ENCODE measurements at places on chromosomes 6 and 20. TPM values are rescaled to one million over a fixed set of nuclear protein-coding genes. Genes with fewer than 3 reads are reported as not detected.

DNA sequence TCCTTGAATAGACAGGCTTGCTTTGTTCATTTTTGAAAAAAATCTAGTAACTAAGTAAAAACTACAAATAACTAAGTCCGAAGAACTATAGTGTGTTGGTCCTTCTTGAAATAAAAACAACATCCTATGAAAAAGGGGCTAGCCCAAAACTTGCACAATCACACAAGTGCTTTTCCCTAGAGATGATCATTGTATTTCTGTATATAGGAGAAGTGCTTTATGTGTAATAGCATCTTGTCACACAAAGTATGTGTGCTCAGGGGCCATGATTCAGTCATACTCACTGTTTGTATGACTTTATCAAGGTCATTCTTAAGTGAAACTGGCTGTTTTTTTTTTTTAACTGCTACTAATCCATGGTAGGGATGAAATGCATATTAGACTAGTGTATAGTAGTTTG, 179.8 kb downstream of the DTNBP1 start:
- H3K4me1 ChIP-seq = peaks cover 29% of the 10 kb centered on the region
- no peak for DNase-seq
- peaks cover 8% of the 10 kb centered on the region for H3K36me3 ChIP-seq
- H3K27ac ChIP-seq = no peak overlapping the region

The SIRPD gene
- not detected for total RNA-seq

GRCh38 chr6:46652232-46652602, 401 bp downstream of the CYP39A1 start:
- H3K4me3 ChIP-seq = peak overlapping the region; percentile 91
- no peak for DNase-seq
- H3K27me3 ChIP-seq = no peaks in the 10 kb centered on the region
- H3K36me3 ChIP-seq = peaks cover 7% of the 10 kb centered on the region

DNA sequence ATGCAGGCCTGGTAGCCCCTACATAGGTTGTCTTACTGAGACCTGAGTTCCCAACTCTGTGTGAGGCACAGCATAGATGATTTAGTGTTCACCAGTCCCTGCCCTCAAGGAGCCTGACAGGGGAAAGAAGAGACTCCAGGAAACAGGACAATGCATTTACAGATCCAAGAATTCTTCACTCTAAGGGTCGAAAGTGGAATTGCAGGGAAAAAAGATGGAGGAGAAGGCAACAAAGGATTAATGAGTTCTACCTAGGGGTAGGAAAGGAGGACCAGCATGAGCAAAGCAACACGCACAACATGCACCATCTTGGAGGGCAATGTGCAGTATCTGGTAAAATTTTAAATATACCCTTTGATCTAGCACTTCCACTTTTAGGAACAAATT, 5.9 kb downstream of the SPAG4 start:
- no peak for DNase-seq
- H3K4me3 ChIP-seq = no peak overlapping the region
- no peak overlapping the region for H3K27ac ChIP-seq
- no peaks in the 10 kb centered on the region for H3K4me1 ChIP-seq
- H3K27me3 ChIP-seq = no peaks in the 10 kb centered on the region
- peaks cover 18% of the 10 kb centered on the region for H3K36me3 ChIP-seq

The EGFL8 gene
- total RNA-seq = 4.8 TPM

The OR2H2 gene
- total RNA-seq = not detected

GRCh38 chr20:51319522-51319921, 223.0 kb downstream of the NFATC2 start:
- no peaks in the 10 kb centered on the region for H3K27me3 ChIP-seq
- H3K4me1 ChIP-seq = no peaks in the 10 kb centered on the region
- no peak overlapping the region for H3K27ac ChIP-seq

- H3K4me1 ChIP-seq = no peaks in the 10 kb centered on the region
- H3K27ac ChIP-seq = no peak overlapping the region
- H3K27me3 ChIP-seq = no peaks in the 10 kb centered on the region
- H3K4me3 ChIP-seq = no peak overlapping the region
- DNase-seq = no peak
- no peaks in the 10 kb centered on the region for H3K36me3 ChIP-seq
These were observed 190.3 kb downstream of the TAF4 start for GRCh38 chr20:61875221-61875885.

The TRDN gene
- total RNA-seq = 217 TPM

The SLC39A7 gene
- total RNA-seq = 70.0 TPM

The ZNF341 gene
- total RNA-seq = 1.0 TPM

- no peak for DNase-seq
- H3K4me1 ChIP-seq = no peaks in the 10 kb centered on the region
- no peaks in the 10 kb centered on the region for H3K36me3 ChIP-seq
- H3K27me3 ChIP-seq = no peaks in the 10 kb centered on the region
- H3K27ac ChIP-seq = no peak overlapping the region
These were observed 7.3 kb upstream of the DSP start for GRCh38 chr6:7534192-7534591.

The PKIG gene
- total RNA-seq = 237 TPM

DNA sequence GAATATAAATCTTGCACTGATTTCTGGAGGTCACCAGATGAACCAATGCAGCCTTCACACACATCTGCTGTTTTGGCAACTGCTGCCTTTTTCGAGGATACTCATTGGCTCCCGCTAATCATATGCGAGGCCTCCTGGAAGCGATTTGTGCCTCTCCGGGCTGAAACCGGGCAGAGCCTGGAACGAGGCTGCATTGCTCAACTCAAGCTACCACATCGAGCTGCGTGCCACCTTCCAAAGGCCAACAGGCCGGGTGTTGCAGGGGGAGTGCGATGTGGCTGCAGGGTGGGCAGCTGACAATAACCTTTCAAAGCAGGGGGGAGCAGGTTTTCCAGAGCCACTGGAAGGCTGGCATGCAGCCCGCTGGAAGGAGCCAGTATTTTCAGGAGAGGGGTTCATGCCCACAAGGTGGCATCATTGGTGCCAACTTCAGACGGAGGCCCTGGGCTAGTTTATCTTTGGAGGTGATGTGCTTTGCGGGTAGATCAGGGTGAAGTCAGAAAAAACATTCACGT, 122.6 kb upstream of the IFNGR1 start:
- no peak for DNase-seq
- no peak overlapping the region for H3K27ac ChIP-seq
- no peaks in the 10 kb centered on the region for H3K27me3 ChIP-seq
- H3K4me3 ChIP-seq = no peak overlapping the region
- H3K4me1 ChIP-seq = no peaks in the 10 kb centered on the region

- H3K36me3 ChIP-seq = no peaks in the 10 kb centered on the region
- no peaks in the 10 kb centered on the region for H3K27me3 ChIP-seq
- no peak overlapping the region for H3K27ac ChIP-seq
- peak; percentile 62 for DNase-seq
These were observed 125.0 kb downstream of the C6orf118 start for GRCh38 chr6:165184192-165184979.

- no peak overlapping the region for H3K27ac ChIP-seq
- H3K36me3 ChIP-seq = no peaks in the 10 kb centered on the region
- H3K4me3 ChIP-seq = no peak overlapping the region
These were observed 21.2 kb upstream of the RNGTT start for GRCh38 chr6:88984606-88985005.

DNA sequence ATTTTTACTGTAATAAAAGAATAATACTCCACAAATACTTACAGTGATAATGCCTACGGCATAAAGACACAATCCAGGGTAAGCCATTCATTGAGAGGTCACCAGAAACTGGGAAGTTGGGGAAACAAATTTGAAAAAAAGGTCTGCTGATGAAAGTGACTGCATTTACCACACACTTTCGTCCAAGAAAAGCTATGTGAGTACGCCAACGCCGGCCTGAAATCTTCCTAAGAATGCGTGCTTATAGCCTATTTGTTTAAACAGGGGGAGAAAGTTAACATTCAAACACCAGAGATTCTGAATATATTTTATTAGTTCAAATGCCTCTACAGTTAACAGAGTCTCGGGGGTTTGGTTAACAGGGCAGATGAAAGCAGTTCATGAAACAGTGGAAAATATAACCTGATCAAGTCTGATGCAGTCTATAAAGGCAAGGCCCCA, 657 bp upstream of the LTV1 start:
- peaks cover 18% of the 10 kb centered on the region for H3K4me1 ChIP-seq
- peaks cover 31% of the 10 kb centered on the region for H3K36me3 ChIP-seq
- H3K27me3 ChIP-seq = no peaks in the 10 kb centered on the region
- peak overlapping the region; percentile 94 for H3K27ac ChIP-seq

GRCh38 chr20:49589747-49590146, 21.8 kb upstream of the PTGIS start:
- H3K27ac ChIP-seq = peak overlapping the region; percentile 84
- no peaks in the 10 kb centered on the region for H3K36me3 ChIP-seq
- H3K4me1 ChIP-seq = no peaks in the 10 kb centered on the region

- DNase-seq = no peak
- H3K4me3 ChIP-seq = no peak overlapping the region
- H3K27me3 ChIP-seq = no peaks in the 10 kb centered on the region
- H3K27ac ChIP-seq = peak overlapping the region; percentile 85
- H3K36me3 ChIP-seq = peaks cover 5% of the 10 kb centered on the region
These were observed 83.7 kb upstream of the TMEM30A start for GRCh38 chr6:75368151-75368779.

The FKBP5 gene
- total RNA-seq = 135 TPM

GRCh38 chr6:14925025-14925698, 320.7 kb upstream of the JARID2 start:
- no peaks in the 10 kb centered on the region for H3K27me3 ChIP-seq
- no peak overlapping the region for H3K4me3 ChIP-seq
- no peak for DNase-seq
- no peaks in the 10 kb centered on the region for H3K36me3 ChIP-seq

The FAM83C gene
- total RNA-seq = not detected

DNA sequence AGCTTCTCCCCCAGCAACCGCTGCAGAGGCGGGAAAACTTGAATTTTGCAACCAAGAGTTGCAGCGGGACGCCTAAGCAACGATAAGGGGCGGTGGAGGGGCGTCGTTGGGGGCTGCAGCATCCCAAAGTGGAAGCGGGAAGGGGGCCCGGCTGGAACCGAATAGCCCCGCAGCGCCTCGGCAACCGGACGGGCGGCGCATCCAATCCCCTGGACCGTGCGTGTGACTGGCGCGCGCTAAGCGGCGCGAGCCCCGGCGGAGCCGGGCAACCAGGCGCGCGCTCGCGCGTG, 670 bp upstream of the PARD6B start:
- peak overlapping the region; percentile 60 for H3K4me3 ChIP-seq
- peaks cover 24% of the 10 kb centered on the region for H3K4me1 ChIP-seq
- no peaks in the 10 kb centered on the region for H3K36me3 ChIP-seq
- peak overlapping the region; percentile 89 for H3K27ac ChIP-seq

The SLC17A9 gene
- 1.3 TPM for total RNA-seq

DNA sequence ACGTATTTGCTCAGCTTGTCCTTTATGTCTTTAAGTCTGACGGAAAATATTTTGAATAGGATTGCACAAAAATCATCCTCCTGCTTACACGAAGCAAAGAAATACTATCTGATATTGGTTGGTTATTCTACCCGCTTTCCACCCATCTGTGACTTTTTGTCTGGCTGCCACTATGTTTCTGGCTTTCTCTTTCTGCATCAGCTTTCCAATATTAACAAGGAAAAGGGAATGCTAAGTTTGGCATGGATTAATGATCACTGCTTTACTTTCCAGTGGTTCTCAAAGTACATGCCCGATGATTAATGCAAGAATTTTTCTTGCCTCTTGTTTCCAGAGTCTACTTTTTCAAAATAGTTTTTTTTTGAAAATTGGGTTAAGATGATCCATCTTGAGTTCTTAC, 57.0 kb downstream of the RNF144B start:
- H3K4me3 ChIP-seq = no peak overlapping the region
- DNase-seq = no peak
- H3K36me3 ChIP-seq = no peaks in the 10 kb centered on the region

DNA sequence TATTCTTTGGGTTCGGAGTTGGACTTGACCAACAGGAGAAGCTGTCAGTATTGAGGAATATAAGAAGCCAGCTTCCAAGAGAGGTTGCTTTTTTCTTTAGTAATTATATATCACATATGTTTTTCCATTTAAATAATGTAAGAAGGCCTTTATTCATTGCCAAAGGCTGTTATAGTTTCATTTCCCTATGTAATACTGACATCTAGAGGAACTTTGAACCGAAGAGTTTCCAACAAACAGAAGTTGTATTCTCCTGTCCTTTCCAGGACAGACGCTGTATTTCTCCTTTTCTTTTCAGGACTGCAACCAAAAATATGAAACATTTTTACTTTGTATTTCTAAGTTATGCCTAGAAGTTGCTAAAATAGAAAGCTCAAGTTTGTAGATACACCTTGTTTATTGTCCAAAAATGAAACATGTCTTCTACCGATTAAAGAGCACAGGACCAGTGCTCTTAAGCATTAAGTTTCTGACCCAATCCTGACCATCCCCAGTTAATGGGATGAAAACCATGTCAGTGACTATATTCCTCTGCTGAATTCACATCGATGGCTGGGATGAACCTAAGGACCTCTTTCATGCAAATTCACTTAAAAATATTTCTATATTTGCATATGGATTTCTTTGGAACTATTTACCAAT, 55.1 kb downstream of the MYLK4 start:
- no peaks in the 10 kb centered on the region for H3K4me1 ChIP-seq
- no peak overlapping the region for H3K27ac ChIP-seq
- H3K4me3 ChIP-seq = no peak overlapping the region
- H3K27me3 ChIP-seq = no peaks in the 10 kb centered on the region
- H3K36me3 ChIP-seq = no peaks in the 10 kb centered on the region

DNA sequence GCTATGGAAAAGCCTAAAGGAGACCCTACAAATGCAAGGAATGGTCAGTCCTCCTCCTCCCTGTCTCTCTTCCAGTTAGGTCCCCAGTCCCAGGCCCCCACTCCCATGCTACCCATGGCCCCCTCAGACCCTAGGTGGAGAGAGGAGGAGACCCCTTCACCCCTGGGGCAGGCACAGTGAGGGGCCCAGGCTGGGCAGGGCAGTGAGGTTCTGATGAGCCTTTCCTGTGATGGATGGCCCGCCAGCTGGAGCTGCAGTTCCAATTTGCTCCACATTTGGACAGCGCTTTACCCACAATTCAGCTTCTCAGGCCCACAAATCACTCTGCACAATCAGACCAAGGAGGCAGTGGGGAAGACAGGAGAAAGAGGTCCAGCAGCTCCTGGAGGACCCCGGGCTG, 37.3 kb upstream of the MLN start:
- H3K27me3 ChIP-seq = no peaks in the 10 kb centered on the region
- H3K27ac ChIP-seq = no peak overlapping the region
- H3K4me3 ChIP-seq = no peak overlapping the region
- H3K36me3 ChIP-seq = no peaks in the 10 kb centered on the region

- no peak for DNase-seq
- H3K36me3 ChIP-seq = peaks cover 3% of the 10 kb centered on the region
- H3K27ac ChIP-seq = no peak overlapping the region
- no peak overlapping the region for H3K4me3 ChIP-seq
- no peaks in the 10 kb centered on the region for H3K27me3 ChIP-seq
These were observed 22.2 kb downstream of the KDM1B start for GRCh38 chr6:18177286-18177965.

GRCh38 chr6:111418971-111419693, 63.9 kb downstream of the REV3L start:
- H3K4me3 ChIP-seq = no peak overlapping the region
- H3K27me3 ChIP-seq = no peaks in the 10 kb centered on the region
- peaks cover 38% of the 10 kb centered on the region for H3K4me1 ChIP-seq
- H3K36me3 ChIP-seq = no peaks in the 10 kb centered on the region
- DNase-seq = no peak

All from right atrium auricular region (tissue), 2 donors.